ENCODE measurements at places on chromosomes 7 and 10.

DNA sequence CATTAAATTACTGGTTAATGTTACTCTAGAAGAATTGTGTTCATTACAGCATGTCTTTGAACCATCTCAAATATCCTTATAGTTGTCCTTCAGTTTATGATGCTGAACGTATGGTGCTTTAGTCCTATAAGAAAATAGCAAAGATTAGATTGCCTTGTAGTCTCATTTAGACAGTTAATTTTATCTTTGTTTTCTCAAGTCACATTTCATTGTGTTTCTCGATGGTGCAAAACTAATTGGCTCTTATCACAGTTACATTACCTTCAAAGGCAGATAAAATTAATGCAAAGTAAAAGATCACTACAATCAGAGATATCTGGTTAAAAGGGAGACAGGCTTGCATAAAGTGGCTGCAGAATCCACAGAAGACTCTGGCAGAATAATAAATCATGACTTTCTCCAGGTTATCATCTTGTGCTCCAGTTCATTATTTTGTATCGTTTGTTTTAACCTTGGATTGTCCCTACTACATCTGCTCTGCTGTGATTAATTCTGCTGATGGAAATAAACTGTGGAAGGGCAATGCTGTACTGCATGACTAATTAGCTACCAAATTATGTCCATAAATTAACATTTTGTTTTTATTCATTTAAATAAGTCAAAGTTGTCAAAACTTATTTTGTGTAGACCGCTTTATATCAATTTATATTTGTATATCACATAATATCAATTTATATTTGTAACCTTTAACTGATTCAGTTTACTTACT lies 24.2 kb downstream of the PRPS1L1 start:
- DNase-seq: no peak

GRCh38 chr7:14207138-14207537 lies 217.7 kb upstream of the ETV1 start:
- DNase-seq: peak; percentile 47

- DNase-seq: peak; percentile 76
Observed at GRCh38 chr10:35735412-35735811, 93.3 kb upstream of the FZD8 start.

- no peak for DNase-seq
Observed at GRCh38 chr10:31771331-31771831, 157.2 kb downstream of the ARHGAP12 start.

- DNase-seq: no peak
Observed at GRCh38 chr10:19750972-19751371, 65.3 kb upstream of the PLXDC2 start.

DNA sequence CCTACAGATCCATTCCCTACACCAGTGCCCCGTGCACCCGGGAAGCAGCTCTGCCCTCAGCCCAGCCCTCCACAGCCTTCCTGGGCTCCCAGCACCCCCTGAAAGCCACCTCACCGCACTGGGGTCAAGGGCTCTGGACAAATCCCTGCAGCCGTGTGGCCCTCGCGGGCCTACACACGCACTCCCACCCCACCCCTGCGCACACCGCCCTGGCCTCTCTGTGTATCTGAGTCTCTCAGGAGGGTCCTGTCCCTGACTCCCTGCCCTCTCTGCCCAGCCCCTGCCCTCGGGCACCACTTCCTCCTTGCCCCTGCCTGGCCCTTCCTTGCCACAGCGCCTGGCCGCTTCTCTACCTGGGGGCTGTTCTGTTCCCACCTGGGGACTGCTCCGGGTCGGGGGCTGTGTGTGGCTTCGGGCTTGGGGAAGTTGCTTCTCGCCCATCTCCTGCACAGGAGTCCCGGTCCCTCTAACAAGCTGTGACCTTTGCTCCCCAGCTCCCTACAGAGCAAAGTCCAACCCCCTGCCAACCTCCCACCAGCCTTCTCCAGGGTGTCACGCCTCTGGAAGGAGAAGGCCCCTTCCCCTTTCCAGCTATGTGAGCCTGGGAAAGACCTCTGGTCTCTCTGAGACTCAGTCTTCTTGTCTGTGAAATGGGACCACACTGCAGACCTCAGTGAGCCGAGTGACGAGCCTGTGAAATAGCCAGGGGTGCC lies 1.5 kb downstream of the TMEM184A start:
- no peak for DNase-seq

- no peak for DNase-seq
Observed at GRCh38 chr7:38367301-38367890, 94.0 kb upstream of the TARP start.

DNA sequence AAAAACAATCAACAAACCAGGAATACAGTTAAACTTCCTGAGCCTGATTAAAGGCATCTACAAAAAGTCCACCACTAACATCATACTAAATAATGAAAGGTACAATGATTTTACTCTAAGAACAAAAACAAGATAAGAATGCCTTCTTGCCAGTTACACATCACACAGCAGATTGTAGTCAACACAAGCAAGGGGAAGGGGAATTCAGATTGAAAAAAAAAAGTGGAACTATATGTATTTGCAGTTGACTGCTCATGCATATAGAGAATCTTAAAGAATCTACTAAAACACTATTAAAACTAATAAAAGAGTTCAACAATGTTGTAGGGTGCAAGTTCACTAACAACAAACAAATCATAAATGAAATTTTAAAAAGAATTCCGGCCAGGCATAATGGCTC lies 28.5 kb downstream of the ZNF33B start:
- DNase-seq: no peak

GRCh38 chr7:78002021-78002420 lies 203.4 kb downstream of the PHTF2 start:
- no peak for DNase-seq

DNA sequence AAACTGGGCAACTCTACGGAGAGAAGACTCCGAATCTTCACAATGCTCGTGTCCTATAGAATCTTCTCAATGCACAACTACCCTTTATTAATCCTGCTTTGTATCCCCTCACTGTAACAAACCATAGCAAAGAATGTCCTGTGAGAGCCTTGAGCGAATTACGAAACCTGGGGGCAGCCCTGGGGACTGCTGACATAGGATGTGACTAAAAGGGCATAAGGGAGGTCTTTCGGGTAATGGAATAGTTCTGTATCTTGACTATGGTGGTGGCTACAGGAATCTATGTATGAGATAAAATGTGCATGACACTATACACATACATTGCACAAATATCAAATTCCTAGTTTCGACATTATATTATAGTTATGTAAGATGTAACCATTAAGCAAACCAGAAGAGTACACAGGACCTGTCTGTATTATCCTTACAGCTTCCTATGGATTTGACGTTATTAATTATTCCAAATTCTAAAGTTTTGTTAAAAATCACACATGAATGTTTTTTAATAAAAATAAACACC lies 162.5 kb upstream of the KCTD7 start:
- no peak for DNase-seq

DNA sequence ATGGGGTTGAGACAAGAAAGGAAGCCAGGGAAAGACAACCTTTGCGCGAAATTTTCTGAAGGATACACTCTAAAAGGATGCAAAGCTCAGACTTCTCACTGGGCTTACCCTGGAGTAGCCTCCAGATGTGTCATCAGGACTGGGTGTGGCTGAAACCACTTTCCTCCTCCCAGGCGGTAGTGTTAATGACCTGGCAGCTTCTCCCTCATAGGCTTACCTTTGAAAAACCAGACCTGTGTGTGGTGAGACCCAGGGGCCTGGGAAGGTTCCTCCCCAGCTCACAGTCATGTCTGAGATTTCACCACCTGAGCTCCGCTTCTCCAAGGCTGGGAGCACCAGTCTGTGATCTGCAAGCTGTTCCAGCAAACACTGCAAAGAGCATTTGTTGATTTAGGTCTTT lies 93.7 kb downstream of the EPC1 start:
- DNase-seq: peak; percentile 88

GRCh38 chr10:3708852-3709251 lies 76.2 kb downstream of the KLF6 start:
- DNase-seq: no peak
